Fibroblast of skin of right quadriceps (primary cell): ENCODE measurements at places on chromosomes 6 and 20.
A peak's percentile ranks its signal among the peaks of the same experiment; 100 is the strongest.

DNA sequence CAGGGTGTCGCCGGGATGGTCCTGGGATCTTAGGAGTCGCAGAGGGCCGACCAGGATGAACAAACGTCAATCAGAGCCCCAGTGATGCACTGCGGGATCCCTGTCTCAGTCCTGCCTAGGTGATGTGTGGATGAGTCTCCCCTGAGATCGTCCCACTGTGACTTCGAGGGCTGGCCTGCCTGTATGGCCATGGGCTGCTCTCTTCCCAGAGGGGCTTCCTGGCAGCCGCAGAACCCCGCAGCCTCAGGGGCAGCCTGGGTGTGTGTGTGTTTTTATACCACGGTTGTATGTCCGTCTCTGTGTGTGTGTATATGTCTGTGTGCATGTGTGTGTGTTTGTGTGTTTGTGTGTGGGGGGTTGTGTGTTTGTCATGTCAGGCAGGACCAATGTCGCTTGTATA, 111.6 kb downstream of the MYLK4 start:
- no peak for DNase-seq

GRCh38 chr6:157713451-157714152, 109.4 kb upstream of the SNX9 start:
- DNase-seq, result no peak

GRCh38 chr6:98118397-98119045, 715.9 kb upstream of the POU3F2 start:
- no peak for DNase-seq

DNA sequence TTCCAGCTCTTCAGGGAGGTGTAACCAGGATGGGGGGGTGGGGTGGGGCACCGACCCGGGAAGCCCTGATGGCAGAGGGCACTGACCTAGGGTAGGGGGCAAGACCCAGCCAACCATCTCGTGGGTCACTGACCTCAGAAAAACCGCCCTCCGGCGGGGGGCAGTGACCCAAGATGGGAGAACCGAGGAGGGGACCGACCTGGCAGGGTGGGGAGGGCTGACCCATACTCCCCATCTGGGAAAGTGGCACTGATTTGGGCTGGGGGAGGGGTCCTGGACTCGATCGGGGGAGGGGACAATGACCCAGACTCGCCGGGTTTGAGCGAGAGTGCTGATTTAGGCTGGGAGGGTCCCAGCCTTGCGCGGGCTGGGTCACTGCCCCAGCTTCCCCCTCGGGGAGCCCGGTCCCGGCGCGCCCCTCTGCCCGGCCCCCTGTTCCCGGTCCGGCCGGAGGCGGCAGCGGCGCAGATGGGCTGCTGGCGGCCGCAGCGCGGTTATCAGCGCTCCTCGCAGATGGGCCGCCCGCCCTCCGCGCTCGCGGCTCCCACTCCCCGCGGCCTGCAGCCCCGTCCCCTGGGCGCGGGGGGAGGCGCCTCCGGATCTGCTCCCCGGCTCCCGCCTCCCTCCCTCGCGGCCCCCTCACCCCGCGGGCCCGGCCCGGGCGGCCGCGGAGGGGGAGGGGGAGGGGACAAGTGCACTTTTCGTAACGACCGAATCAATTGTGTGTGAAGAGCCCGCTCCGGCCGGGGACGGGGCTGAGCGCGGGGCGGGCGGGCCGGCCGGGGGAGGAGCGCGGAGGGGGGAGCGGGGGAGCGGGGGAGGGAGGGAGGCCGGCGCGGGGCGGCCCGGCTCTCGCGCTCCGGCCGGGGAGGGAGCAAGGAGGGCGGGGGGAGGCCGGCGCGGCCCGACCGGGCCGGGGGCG, 2.2 kb downstream of the NOL4L start:
- no peak for DNase-seq

- DNase-seq, result no peak
These were observed 42.5 kb downstream of the SLC2A4RG start for GRCh38 chr20:63782051-63782471.

- no peak for DNase-seq
These were observed 13.2 kb upstream of the CDH4 start for GRCh38 chr20:61238813-61239212.

DNA sequence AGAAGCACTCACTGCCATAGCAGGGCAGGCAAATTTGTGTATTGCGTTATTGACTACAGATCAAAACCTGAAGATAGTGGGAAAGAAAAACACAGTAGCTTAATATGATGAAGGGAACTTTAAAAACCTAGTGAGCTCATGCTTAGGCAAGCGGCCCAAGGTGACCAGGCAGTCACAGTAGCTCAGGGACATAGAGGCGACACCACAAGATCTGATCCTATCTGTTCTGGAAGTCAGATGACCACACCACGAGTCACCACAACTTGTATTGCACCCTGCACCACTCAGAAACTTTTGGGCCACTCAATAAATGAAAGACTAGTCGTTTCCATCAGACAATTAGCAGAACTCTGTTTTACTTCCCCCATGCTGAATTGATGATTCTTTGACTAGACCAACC, 4.9 kb downstream of the CLIC5 start:
- no peak for DNase-seq

GRCh38 chr6:139847457-139847813, 473.0 kb upstream of the CITED2 start:
- no peak for DNase-seq

- DNase-seq, result no peak
These were observed 386.9 kb downstream of the CDH26 start for GRCh38 chr20:60345106-60345505.

GRCh38 chr6:117494283-117494682, 11.8 kb downstream of the DCBLD1 start:
- DNase-seq, result no peak

DNA sequence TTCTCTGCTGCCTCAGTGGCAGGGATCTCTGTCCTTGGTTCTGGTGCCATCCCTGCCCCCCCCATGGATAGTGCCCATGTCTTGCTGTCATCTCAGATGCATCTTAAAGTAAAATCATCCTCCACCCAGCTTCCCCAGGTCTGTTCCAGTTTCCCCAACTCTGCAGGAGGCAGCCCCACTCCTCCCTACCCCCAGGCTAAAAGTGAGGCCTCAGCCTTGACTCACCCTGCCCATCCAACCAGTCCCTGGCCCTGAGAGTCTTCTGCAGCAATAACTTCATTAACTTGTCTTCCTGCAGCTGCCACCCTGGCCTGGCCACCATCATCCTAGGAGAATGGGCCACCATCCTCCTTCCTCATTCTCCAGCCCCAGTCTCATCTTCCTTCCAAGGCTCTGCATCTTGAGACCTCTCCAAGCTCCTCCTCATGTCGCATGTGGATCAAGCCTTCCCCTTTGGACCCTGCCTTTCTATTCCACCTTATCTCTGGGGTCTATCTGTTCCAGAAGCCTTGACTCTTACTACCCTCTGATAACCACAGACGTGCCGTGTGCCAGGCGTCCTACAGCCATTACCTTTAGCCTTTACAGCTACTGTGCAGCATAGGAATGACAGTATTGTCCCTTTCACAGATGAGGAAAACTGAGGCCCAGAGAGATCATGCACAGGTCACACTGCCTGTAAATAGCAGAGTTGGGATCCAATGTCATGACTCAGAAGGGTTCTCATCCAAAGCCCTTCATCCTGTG, 2.0 kb upstream of the PNPLA1 start:
- no peak for DNase-seq

- DNase-seq, result no peak
These were observed 4.2 kb downstream of the SCML4 start for GRCh38 chr6:107819964-107820337.

GRCh38 chr6:146847426-146847825, 248.7 kb downstream of the ADGB start:
- peak; percentile 46 for DNase-seq

GRCh38 chr6:124873066-124873410, 89.2 kb upstream of the RNF217 start:
- DNase-seq, result no peak

DNA sequence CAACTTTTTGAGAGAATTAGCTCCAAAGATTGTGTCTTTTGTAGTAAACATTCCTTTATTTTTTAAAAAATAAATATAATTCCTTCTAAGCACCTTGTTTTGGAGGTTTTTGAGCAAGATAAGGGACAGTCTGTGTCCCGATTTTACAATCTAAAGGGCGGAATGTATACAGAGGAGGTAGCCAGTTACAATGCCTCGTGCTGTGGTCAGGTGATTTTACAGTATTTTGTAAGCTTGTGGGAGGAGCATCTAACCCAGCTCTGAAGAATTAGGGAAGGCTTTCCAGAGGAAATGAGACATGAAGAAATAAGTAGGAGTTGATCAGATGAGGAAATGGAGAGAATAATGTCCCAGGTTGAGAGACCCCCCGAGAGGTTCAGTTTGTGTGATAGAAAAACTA, 1.3 kb downstream of the HINT3 start:
- DNase-seq, result peak; percentile 29

DNA sequence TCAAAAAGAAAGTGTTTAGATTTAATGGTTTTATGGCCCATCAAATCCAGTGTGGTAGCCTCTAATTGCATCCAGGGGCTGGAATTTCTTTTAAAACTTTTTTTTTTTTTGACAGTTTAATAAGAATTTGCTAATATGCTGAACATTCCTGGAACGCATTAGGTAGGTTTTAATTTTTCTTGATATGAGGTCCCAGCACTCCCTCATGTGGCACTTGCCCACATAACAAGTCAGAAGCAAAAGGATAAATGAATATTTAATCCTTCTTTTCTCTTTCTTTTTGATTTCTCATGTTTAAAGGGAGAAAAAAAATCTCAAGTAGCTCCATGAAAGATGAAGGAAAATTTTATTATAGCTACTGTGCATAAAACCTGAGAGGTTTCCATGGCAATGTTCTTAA, 13.5 kb downstream of the HAO1 start:
- peak; percentile 37 for DNase-seq

- no peak for DNase-seq
These were observed 105.1 kb upstream of the ADGRF1 start for GRCh38 chr6:47147175-47147727.

- DNase-seq, result no peak
These were observed 22.4 kb downstream of the TMC2 start for GRCh38 chr20:2558581-2559278.

DNA sequence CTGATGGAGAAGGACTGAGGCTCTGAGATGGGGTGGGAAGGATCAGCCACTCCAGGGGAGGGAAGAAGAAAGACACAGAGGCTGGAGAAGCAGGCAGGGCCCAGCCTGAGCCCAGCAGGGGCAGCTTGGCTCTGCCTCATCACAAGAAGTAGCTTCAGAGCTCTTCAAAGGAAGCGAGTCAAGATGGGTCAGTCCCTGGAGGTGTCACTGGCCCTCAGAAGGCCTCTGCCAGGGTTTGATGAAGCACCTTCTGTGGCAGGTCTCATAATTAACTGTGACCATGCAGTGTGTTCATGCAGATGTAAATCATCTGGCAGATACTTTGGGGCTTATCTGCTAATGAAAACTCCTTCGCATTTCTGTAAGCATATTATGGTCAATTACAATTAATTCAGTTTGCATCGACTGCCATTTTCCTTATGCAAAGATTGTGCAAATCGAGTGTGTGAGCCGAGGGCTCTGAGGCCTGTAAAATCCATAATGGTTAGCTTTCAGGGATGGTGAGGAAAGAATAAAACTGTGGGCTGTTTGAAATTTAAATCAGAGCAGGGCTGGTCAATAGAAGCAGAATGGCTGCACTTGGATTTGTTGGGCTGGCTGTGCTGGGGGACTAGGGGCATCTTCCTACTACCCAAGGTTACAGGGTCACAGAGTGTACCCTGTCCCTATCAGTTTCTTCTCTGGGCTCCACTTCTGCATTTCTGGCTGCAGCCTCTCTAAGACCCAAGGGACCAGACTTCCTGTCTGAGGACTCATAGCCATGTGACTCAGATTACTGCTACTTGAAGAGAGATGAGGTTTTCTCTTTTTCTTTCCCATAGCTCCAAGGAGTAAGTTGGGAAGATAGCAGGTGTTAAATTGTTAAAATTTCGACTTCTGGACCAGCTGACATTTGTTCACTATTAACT, 376.6 kb downstream of the DHX35 start:
- peak; percentile 3 for DNase-seq

- DNase-seq, result peak; percentile 23
These were observed 35.7 kb downstream of the TSPYL4 start for GRCh38 chr6:116218172-116218633.

- no peak for DNase-seq
These were observed 69.3 kb upstream of the SOX4 start for GRCh38 chr6:21524201-21524600.

DNA sequence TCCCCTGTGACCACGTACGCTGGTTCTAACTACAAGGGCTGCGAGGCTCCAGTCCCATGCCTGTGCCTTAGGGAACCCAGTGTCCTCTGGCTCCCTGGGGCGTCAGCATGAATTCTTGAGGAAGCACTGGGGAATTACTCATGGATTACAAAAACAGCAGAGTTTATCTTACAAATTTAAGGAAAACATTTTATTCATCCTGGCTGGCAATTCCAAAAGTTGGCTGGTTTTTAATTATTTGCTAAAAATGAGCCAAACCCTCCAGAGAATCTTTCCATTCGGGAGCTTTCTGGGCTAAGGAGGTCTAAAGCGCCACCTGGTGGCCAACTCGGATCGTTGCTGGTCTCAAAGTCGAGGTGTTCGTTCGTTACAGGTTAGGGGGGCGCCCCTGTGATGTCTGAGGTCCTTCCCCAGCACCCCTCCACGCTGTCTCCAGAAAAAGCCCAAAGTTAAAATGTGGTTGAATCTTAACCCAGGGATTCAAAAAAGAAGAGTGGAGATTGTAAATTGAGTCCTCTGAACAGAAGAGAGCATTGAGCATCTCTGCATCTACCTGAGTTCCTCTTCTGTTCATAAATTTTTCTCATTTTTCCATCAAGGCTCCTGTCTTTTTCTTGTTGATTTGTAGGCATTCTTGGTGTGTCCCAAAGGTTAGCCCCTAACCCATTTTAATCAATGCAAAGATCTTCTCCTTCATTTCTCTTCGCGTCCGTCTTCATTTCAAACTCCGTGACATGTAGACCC, 99.4 kb downstream of the BFSP1 start:
- peak; percentile 66 for DNase-seq

GRCh38 chr6:169328112-169328801, 74.6 kb upstream of the THBS2 start:
- DNase-seq, result peak; percentile 69

DNA sequence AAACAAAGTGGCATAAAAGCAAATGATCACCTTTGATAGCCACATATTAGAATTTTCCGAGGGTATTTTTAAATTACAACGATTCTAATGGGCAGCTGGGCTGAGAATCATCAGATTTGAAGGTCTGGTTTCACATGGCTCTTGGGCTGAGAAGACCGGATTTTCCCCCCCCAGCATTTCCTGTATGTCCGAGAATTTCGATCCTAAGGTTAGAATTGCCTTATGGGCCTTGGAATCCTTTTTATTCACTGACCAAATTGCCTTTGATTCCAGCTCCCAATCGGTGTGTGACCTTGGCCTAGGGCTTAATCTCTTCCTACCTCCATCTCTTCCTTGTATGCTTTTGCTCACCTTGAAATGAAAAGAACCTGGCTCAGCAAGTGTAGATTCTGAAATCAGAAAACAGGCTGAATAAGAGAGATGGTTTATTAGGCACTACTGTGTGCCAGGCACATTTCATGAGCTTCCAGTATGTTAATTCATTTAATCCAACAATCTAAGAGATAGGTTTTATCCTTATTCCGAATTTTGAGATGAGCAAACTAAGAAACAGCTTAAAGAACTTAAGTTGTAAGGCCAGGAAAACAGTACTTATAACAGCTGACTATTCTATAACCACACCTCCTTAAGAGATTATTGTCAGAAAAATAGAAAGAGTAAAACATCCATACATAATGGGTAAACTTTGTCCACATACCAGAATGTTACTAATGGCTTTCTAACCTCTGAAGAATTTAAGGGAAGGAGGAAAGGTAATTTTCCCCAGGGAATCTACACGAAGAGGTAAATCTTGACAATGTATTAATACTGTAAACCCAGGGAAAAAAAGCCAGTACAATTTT, 39.4 kb downstream of the HFE start:
- no peak for DNase-seq
